Activated naive CD4-positive, alpha-beta T cell treated with anti-CD3 and anti-CD28 coated beads, Interleukin-2, amount 50 U/mL, for 16 hours (primary cell): ENCODE measurements at places on chromosomes 11 and 22.
A peak's percentile ranks its signal among the peaks of the same experiment; 100 is the strongest.

DNA sequence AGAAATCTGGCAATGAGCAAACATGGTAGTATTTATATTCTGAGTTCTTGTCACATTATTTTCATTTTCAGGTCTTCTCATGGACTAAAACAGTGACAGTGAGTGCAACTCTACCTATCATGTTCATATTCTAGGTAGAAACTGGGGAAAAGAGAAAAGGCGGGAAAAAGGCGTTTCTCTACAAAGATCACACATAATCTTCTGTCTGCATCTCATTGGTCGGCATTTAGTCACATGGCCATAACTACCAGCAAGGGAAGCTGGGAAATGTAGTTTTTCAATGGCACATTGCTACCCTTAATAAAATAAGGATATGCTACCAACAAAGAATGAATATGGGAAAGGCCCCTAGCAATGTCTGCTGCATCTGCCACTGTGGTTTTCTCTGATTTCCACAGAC is 57.6 kb upstream of the B3GAT1 start:
- no peak for DNase-seq

- DNase-seq, result peak; percentile 46
Observed at GRCh38 chr11:66068923-66069714, 953 bp upstream of the PACS1 start.

DNA sequence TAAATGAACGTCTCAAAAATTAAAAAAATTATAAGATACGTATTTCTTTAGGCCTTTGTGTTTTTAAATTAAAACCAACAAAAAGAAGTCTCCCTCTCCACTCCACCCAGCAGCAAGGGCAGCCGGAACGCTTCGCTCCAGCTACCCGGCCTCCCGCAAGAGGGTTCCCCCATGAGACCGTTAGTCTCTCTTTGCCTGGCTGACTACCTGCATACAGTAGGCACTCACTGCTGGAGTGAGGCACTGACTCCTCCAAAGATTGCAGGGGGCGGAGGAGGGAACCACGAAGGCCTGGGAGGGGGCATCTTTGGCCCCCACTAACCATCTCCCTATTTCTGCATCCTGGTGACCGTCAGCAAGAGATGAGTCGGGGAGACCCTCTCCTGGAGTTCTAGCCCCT is 10.1 kb downstream of the CBX6 start:
- no peak for DNase-seq

DNA sequence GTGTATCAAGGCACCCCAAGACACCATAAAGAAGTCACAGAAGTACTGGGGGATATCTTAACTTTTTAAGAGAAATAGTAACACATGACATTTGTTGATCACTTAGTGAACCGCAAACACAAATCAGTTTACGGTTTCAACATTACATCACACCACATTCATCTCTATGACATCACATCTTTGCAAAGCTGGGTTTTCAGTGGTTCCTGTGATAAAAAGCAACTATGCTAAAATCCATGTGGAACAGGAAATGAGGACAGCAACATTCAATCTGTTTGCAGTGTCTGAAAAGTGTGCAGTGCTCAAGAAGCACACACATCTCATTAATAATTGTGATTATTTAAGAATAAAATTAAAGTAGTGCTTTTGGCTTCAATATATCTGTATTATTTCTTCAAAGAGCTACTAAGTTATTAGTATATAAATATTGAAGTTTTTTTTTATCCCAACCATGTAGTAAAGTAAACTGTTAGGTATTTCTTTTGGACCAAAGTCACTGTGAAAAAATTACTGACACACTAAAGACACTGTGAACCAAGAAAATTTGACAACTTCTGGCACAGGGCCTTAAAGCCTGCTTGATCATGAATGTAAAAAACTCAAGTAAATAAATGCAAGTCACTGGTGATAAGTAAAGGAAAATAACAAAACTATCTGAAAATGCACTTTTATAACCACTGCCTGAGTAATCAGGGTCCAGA is 156.0 kb upstream of the SOX6 start:
- DNase-seq, result no peak

GRCh38 chr22:33975841-33976240 is 55.6 kb upstream of the LARGE1 start:
- no peak for DNase-seq

DNA sequence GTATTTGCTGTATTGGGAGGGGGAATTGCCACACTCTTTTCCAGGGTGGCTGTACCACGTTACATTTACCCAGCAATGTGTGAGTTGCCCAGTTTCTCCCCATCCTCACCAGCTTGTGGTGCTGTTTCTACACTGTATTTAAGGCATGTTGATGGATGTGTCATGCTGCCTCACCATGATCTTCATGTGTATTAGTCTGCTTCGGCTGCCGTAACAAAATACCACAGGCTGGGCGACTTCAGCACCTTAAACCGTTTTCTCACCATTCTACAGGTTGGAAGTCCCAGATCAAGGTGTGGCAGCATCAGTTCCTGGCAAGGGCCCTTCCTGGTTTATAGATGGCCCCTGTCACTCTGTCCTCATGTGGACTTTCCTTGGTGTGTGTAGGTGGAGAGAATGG is 169.7 kb downstream of the IGLL1 start:
- DNase-seq, result no peak

- DNase-seq, result no peak
Observed at GRCh38 chr22:28589102-28589750, 90.4 kb downstream of the TTC28 start.

DNA sequence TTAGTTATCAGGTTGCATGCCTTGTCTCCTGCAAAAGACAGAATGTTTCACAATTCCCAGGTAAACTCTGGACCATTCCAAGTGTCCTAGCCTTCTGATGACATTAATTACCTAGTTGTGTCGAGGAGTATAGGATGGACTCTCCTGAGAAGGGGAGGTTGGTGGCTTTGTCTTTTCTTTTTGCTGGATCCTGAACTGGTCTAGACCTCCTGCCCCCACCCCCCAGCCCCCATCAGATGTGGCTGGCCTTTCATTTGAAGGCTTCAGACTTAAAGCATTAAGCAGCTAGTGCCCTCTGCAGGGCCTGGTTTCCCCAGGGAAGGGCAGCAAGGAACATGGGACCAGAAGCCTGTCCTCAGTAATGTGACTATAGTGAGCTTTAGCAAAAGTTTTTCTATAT is 9.7 kb downstream of the MCAM start:
- no peak for DNase-seq

DNA sequence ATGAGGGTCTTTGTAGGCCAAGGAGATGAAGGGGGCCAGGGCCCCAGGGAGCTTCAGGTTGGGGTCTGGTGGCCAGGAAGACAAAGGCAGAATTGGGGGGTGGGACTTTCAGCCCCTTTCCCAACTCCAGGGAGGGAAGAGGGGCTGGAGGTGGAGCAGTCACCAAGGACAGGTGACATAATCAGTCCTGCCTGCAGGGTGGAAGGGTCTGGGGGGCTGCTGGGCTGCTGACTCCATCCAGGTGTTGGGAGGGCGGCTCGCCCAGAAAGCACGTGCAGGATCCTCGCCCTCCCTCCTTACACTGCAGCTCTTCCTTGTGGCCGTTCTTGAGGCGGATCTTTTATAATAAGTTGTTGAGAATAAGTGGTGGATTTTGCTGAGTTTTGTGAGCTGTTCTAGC is 1491.1 kb downstream of the TBC1D22A start:
- no peak for DNase-seq

DNA sequence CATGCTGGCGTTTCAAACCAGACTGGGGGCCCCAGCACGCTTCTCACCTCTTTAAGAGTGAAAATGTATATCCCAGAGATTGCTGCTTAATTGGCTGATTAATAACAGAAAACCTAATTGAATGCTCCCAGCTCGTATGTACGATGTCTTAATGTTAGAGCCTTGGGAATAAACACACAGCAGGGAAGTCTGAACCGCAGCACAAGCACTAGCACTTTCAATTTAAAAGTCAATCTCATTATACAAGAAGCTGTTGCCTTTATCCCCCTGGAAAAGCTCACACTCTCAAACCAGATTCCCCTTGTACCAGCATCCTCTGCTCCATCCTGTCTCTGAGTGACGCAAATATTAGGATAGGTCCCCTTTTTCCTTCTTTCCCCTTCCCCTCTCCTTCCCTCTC is 449.1 kb downstream of the MN1 start:
- DNase-seq, result no peak

GRCh38 chr22:26756675-26757293 is 99.4 kb downstream of the MIAT start:
- DNase-seq, result peak; percentile 64

DNA sequence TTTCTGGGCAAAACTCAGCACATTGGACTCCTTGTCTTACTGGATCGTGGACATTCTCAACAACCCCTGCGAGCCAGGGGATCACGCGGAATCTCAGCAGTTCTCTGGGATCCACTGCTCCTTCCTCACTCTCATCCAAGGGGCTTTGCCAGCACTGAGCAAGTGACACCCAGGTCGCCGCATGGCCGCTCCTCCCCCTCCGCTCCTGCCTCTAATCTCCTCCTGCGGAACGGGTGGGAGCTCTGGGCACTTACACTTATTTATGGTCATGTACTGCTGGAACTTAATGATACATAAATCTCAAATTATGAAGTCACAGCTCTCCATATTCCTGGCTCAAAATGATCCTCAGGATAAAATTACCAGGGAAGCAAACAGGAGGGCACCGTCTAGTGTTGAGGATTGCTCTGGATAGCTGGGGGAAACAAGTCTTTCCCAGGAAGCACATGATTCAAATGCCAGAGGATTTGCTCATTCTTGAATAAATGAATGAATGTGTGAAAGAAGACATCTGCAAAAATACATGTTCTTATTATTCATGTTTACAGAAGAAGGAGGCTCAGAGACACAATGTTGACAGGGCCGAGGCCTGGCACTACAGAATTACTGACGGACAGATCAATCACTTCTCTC is 1077.3 kb downstream of the TBC1D22A start:
- no peak for DNase-seq

GRCh38 chr11:130101661-130102060 is 32.0 kb downstream of the APLP2 start:
- no peak for DNase-seq

GRCh38 chr11:62858201-62858600 is 18.8 kb upstream of the WDR74 start:
- no peak for DNase-seq

GRCh38 chr11:72513411-72513810 is 79.1 kb upstream of the CLPB start:
- DNase-seq, result no peak

DNA sequence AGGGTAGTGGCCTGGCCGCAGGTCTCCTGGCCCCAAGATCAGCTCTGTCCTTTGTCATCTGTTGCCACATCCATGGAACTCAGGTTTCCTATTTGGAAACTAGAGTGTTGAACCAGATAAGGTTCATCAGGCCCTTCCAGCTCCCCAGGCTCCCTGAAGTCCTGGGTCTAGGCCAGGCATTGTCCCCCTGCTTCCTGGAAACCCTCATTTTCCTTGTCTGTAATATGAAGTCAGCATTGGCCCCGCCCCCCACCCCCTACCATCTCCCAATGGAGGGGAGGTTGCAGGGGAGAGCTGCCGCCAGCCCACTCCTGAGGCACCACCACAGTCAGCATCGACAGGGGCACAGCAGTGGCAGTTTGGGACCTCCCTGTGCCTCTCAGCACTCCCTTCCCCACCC is 9.0 kb upstream of the MS4A10 start:
- no peak for DNase-seq

DNA sequence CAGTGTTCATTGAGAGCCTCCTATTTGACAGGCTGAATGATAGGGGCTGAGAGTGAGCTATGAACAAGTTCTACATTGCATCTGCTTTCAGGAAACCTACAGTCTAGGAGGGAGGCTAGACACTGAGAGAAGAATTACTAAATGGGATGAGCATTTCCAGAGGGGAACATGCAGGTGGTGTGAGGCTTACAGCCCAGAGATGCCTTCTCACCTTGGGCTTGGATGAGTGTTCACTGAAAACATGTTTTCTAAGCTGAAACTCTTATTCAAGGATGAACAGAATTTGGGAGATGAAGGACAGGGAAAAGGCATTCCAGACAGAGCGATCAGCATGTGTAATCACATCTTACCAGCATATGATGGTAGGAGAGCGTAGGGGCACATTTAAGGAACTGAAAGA is 177.5 kb upstream of the E2F8 start:
- DNase-seq, result no peak

DNA sequence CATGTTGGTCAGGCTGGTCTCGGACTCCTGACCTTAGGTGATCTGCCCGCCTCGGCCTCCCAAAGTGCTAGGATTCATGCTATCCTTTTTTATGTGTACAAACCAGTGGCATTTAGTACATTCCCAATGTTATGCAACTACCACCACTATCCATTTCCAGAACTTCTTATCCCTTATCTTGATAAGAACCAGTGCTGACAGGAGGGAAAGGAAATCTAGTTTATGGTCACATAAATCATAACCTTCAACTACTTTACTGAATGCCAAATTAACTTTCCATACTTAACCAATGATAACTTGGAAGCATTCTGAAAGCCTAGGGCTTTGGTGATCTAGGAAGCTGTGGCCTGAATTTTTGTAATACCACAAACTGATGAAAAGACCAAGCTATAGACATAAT is 170.4 kb downstream of the SWAP70 start:
- no peak for DNase-seq

DNA sequence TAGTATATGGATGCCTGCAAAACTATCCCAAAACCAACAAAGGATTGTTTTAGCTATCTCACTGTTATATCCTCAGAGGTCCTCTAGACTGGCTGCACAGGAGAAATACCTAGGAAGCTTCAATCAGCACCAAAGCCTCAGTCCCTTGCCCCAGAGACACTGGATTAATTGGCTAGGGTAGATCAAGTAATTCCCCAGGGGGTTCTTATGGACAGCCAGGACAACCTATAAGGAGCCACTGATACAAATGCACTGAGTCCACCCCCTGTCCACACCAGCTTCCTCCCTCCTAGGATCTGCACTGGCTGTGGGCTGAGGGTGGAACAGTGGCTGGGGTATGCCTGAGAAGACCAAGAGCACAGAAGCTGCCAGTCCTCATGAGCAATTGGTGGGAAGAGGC is 16.3 kb downstream of the ADORA2A start:
- DNase-seq, result no peak

DNA sequence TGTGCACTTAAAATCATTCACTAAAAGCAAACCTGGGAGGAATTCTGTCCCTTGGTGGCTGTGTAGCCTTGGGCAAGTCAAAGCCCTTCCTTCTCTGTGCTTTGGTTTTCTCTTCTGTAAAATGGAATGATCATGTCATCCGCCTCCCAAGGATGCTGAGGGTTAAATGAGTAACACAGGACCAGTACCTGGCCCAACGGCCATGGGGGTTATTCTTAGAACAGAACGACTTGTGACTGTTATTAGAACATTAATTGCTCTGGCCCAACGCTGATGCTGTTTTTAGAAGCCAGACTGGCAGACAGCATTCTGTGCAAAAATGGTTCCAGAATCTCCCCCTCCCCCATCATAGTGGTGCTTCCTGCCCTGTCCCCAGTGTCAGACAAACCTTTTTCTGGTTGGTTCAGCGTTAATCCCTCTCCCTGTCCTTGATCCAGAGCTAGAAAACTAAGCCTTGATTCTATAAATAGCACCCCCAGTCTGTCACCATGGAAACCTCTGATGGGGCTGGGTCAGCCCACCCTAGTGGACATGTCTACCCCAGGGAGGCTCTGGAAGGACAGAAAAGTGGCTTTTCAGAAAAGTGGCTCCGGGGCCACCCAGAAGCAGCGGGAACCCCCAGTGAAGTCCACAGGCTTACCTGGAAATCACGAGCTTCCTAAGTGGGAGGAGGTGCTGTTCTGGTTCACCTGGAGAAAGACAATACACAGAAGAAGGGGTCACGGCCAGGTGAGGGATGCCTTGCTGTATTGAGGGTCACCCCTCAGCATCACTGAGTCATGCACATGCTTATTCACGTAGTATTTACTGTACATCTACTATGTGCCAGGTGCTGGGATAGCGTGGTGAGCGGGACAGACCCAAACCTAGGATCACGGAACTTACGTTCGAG is 15.5 kb upstream of the TFIP11 start:
- no peak for DNase-seq
